ENCODE measurements at places on chromosomes 3 and 15. TPM values are rescaled to one million over a fixed set of nuclear protein-coding genes. Genes with fewer than 3 reads are reported as not detected.

Gene FANCD2
- 0.86 TPM for polyA plus RNA-seq

Gene TBCCD1
- 6.2 TPM for polyA plus RNA-seq

Gene CCDC39
- polyA plus RNA-seq: not detected

Gene ARRDC4
- polyA plus RNA-seq: 20.9 TPM

Gene NR1I2
- 0.41 TPM for polyA plus RNA-seq

Gene HTR3E
- not detected for polyA plus RNA-seq

Gene CPOX
- polyA plus RNA-seq: 6.6 TPM

Gene SLCO2A1
- 27.2 TPM for polyA plus RNA-seq

Gene BOC
- 6.1 TPM for polyA plus RNA-seq

Gene RETNLB
- polyA plus RNA-seq: not detected

Gene BFSP2
- polyA plus RNA-seq: 0.86 TPM

Gene C3orf85
- polyA plus RNA-seq: 40.4 TPM

Gene MYZAP
- polyA plus RNA-seq: 6.1 TPM

Gene IGSF11
- 6.7 TPM for polyA plus RNA-seq

Gene SPTBN5
- 2.6 TPM for polyA plus RNA-seq

Gene NPAP1
- 0.04 TPM for polyA plus RNA-seq

Gene ADAMTS17
- 1.7 TPM for polyA plus RNA-seq
